ENCODE measurements at places on chromosomes 16 and 17.
A peak's percentile ranks its signal among the peaks of the same experiment; 100 is the strongest.

DNA sequence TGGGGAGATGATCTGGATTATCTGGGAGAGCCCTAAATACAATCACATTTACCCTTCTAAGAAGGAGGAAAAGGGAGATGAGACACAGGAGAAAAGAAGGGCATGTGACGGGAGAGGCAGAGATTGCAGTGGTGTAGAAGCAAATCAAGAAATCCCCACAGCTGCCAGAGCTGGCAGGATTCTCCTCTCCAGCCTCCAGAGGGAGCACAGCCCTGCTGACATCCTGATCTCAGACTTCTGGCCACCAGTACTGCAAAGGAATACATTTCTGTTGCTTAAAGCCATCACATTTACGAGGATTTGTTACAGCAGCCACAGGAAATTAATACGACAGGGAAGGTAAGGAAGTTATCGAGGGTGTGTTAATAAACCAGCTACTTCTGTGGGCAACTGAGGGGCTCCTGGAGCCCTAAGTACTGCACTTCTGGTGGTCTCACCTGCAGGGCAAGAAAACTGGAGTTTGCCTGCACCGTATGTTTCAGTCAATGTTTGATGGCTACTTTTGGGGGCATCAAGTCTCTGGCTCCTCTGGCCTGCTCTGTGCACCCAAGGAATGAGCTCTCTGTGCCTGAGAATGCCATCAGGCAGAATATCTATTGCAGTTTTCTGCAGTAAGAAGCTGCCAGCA, 22.9 kb upstream of the CDH13 start:
- DNase-seq = no peak

GRCh38 chr17:43200127-43200526, 11.5 kb upstream of the TMEM106A start:
- DNase-seq = peak; percentile 8

DNA sequence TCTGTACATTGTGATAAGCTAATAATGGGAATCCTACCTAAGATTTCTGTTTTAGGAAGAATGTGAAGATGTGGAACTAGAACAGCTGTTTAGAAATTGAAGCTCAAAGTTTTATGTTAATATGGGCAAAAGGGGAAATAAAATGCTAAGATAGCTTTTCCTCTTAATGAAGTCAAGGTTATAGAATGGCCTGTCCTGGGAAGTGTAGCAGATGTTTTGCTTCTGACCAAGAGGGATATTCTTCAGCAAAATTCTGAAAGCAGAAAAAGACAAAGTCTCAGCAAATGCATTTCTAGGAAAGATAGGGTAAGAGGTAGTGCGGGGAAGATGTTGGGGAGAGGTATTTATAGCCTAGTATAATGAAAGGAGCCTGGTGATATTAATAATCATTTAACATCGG, 13.1 kb downstream of the MAP3K3 start:
- DNase-seq = no peak

GRCh38 chr17:2192367-2193057, 111.1 kb downstream of the SMG6 start:
- DNase-seq = peak; percentile 25

DNA sequence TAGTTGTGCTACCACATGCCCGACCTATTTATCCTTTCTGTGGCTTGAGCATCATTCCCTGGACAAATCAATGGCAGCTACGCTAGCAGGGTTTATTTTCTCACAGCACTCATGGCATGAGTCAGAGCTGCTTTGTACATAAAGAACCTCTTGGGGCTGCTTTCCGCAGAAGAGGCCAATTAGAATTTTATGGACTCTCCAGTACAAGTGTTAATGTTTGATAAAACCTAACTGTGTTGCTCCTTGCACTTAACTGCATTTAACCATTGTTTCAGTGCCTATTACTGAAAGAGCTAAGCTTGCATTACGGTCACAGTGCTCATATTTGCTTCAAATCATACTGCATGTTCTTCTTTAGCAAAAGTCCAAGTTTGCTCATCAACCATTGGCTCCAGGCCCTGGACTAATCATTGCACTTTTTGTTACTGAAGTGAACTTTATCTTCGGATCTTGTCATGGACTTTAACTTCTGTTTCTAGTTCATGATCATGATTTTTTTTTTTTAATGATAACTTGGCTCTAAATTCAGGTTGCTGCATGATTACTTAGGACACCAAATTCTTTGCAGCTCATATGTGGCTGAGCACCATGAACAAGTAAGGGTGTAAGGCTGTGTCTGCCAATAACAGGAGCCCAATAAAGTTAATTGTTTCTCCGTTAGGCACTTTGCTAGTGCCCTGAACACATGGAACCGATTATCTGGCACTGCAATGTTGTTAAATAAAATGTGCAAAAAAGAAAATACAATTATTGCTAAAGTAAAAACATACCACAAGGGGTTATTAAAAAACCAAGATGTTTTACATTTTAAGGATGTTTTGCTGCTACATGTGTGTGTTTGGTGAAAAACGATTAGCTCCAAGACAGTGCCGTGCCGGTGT, 492.2 kb downstream of the KCNJ2 start:
- DNase-seq = no peak

DNA sequence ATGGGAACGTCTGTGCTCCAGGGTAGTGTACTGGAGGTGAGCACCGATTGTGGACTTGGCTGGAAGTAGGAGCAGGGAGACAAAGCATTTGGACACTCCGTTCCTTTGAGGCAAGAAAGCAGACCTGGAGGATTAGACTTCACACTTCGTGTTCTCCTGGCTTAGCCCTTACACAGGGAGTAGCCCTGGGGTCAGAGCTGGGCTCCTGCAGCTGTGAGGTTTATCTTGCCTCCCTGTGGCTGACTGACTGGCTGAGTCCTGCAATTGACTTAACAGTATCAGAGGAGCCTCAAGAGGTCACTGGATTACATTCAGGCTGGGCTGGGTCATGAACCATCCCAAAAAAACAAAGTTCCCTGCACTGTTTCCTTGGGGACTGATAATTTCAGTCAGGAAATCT, 37.1 kb downstream of the MPRIP start:
- no peak for DNase-seq

DNA sequence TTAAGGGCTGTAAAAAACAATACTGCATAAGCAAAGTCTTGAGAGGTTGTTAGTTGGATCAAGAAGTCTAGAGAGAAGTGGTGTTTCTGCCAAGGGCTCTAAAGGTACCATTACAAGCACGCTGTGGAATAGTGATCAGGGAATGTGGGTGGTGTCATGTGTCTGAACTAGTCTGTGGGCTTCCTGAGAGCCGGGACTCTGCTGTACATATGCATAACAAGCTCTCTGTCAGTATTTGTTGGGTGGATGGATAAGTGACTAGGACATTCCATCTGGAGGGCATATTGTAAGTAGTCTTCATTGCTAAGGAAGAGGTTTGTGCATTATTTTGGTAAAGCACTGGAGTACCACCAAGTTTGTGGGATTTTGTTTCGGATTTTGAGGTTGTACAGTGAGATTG, 209.5 kb downstream of the LGALS9B start:
- DNase-seq = no peak

DNA sequence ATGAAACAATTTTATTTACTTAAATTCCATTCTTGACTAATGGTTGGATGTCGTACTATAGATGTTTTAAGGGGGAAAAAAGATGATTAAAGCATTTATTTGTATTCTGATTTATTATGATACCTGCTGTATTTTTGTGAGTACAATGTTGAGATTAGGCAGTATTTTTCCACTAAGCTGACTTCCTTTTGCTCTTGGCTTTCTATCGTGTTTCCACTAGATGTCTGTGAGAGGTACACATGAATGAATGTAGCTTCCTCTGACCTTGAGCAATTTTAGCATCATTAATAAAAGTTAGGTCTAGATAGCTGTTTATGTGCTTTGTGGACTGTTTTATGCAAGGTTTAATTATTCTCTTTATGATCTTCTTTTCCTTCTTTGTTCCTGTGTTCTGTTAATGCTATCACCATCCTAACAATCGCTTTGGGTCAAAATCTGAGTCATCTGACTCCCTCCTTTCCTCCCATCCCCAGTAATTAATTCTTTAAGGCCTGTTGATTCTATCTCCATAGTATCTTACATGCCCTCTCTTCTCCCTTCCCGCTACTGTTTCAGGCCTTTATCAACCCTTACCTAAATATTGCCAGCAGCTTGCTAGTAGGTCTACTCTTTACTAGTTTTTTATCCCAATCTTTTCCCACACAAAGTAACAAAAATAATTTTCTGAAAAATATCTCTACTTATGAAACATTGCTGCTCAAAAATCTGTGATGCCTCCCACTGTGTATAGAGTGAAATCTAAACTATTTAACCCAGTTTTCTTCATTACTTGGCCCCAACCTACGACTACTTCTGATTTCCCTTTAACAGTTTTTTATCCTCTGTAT, 76.0 kb downstream of the VMP1 start:
- DNase-seq = no peak

DNA sequence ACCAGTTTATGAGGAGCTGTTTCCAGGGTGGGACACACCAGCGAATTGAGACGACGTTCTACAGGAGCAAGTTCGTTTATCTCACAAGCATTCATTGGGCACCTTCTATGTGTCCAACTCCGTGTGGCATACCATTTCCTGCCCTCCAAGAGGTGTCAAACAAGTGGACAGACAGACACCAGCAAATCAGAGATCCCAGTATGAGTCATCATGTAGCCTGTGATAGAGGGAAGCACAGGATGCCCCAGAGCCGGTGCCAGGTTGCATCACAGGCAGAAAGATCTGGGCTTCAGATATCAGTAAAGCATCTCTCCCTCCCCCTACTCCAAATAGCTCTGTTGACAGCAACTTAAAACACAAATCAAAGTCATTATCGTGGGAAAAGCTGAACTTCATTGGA, 31.8 kb upstream of the MAF start:
- no peak for DNase-seq

DNA sequence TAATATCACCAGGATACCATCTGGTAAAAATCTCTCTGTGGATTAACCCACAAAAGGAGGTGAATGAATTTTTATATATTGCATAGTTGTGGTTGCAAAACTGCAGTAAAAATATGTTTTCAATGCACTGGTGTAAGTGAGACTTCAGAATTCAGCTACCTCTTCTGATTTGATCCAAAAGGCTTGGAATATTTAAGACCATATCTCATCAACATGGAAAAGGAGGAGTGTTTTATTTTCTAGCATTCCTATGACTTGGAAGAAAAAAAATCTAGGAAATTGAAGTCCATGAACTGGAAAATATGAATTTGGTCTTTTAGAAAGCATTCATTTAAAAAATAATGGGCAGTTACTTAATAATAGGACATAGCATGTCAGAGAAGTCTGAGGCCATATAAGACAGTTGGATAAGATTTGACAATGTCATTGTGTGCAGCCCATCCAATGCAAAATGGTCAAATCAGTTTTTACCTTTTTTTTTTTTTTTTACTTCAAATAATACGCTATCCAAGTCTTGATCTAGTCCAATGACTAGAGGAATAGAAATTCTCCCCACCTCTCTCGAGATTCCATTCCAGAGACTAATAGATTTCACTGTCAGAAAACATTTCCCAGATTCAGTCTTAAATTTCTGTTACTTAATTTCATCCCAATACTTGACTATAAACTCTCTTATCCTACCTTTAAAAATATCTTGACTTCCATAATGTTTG, 364.9 kb upstream of the PMFBP1 start:
- DNase-seq = no peak

GRCh38 chr17:74679374-74679773, 33.3 kb downstream of the CD300LF start:
- DNase-seq = no peak

- no peak for DNase-seq
These were observed 20.9 kb downstream of the CCDC182 start for GRCh38 chr17:57724026-57724728.

- no peak for DNase-seq
These were observed 19.3 kb upstream of the SLFN13 start for GRCh38 chr17:35467824-35468223.

DNA sequence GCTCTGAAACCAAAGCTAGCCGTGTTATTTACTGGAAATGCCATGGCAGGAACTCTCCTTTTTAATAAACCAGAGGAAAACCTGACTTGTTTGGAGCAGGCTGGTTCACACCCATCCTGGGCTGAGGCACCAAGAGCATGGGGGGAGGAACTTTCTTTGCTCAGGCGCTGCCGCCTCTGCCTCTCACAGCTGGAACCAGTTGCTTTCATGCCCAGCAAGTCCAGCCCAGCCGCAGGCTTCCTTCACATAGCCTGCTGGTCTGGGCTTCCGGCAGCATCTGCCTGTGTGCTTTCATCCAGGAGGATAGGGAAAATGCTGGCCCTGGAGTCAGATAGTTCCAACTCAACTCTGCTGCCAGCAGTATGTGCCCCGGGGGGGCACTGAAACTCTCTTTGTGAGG, 88.1 kb upstream of the ASIC2 start:
- no peak for DNase-seq

DNA sequence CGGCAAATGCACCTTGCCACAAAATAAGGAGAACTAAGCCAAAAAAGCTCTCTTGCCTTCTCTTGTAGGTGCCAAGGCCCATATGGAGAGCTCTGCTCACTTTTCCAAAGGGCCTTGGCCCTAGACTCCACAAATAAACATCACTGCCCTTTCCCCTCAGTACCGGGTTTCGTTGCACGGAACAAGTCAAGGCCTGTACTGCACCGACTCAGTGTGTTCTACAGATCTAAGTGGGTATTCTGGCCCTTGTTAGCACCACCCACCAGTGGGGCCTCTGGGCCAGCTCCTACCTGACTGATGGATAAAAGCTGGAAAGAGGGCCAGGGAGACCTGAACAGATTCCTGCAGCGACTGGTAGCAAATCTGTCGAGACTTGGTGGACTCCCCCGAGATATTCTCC, 43.7 kb upstream of the GSG1L start:
- no peak for DNase-seq

GRCh38 chr17:71978435-71978834, 142.4 kb upstream of the SOX9 start:
- no peak for DNase-seq

DNA sequence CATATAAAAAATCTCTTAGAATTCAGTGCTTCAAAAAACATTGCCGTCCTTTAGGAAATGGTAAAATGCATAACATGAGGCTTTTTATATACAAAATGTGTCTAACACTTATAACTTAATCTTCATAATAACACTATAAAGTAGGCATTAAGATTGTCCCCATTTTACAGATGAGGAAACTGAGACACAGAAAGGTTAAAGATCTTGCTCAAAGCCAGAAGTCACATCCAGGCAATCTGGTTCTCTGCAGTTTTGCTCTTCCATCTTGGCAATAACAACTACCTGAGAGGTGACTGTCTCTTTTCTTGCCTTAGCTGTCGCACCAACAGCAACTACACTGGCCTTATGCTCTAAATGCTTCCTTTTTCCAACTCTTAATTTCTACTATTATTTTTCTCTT, 24.5 kb downstream of the AP1G1 start:
- no peak for DNase-seq

GRCh38 chr17:59372138-59372751, 40.8 kb downstream of the YPEL2 start:
- DNase-seq = no peak

All from stimulated activated CD4-positive, alpha-beta T cell treated with anti-CD3 and anti-CD28 coated beads, TNF-alpha, amount 100 ng/mL, for 48 hours (primary cell).